ENCODE measurements at places on chromosomes 11 and 22.

DNA sequence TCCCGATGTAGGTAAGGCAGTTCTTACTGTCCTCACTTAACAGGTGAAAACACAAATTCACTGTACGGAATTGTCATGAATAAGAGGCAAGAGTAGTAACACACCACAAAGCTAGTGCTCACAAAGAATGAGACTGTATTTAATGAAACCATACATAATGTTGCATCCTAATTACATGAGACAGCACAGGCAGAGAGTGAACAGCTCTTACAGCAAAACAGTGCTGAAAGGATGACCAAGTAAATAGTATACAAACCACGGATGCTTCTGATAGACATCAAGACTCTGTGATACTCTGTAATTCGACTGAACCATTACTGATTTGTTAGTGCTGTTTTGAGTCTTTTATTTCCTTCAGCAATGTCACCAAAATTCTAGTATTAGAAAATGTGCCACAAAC, 282.3 kb downstream of the TTC28 start:
- no peak for DNase-seq

DNA sequence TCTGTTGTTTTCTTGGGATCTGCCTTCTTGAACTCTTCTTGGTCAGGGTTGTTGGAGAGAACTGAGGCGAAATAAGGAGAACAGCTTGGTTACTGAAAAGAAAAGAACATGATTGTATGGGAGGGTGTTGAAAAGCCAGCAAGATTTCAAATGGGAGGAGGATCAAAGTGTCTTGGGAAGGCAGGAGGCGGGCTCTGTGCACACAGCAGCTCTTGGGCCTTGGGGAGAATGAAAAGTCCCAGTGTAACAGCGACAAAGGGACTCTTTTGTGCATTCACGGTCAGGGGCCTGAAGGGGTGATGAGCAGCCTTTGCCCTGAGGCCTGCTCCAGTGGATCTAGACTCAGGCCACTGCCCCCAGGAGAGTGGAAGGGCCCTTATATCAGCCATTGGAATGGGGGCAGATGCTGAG, 135.4 kb downstream of the ADAMTS15 start:
- no peak for DNase-seq

DNA sequence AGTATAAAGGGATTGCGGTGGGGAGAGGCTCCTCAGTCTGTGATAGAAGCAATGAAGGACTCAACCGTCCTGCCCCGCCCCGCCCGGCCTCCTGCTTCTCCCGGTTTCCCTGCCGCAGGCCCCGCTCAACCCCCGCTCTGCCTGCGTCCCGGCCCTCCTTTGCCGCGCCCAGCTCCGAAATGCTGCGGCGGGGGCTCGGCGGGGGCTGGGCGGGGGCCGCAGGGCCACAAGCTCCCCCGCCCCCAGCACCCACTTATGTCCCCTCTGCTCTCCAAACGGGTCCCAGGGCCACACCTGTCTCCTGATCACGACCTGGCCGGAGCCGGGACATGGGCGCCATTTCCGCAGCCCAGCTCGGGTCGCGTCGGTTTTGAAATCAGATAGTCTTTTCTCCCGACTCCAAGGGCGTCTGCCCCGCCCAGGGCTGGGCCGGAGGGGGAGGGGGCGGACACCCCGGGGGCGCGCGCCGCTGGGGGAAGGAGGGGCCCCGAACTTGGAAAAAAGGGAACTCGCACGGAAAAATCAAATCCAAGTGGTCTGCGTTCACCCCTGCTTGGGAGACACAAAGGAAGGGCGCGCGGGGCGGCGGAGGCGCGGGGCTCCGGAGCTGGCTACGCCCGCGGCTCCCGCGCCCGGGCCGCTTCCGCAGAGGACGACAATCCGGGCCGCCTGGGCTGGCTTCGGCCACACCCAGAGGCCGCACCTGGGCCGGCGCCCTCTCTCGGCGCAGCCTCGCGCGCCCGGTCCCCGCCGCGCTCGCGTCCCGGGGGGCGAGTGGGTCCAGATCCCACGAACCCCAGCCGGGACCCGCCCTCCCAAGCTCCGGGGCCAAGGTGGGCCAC, 70.6 kb upstream of the EP300 start:
- DNase-seq: peak; percentile 58

GRCh38 chr22:24486501-24486921, 8.6 kb upstream of the UPB1 start:
- no peak for DNase-seq

DNA sequence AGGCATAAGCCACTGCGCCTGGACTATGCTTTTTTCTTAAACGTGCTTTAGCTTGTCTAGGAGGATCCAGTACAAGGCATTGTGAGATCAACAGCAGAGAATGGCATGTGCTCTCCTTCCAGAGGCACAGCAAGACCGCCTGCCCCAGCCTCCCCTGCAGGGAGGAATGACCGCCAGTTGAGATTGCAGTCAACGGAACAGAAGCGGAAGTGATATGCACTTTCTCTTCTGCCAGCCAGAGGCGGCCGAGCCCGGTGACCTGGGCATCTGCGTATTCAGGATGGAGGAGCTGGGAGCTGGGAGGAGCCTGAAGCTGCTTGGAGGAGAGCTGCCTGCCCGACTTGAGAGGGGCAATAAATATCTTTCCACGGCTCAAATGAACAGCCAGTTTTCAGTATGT, 243.0 kb downstream of the CTTN start:
- DNase-seq: no peak

DNA sequence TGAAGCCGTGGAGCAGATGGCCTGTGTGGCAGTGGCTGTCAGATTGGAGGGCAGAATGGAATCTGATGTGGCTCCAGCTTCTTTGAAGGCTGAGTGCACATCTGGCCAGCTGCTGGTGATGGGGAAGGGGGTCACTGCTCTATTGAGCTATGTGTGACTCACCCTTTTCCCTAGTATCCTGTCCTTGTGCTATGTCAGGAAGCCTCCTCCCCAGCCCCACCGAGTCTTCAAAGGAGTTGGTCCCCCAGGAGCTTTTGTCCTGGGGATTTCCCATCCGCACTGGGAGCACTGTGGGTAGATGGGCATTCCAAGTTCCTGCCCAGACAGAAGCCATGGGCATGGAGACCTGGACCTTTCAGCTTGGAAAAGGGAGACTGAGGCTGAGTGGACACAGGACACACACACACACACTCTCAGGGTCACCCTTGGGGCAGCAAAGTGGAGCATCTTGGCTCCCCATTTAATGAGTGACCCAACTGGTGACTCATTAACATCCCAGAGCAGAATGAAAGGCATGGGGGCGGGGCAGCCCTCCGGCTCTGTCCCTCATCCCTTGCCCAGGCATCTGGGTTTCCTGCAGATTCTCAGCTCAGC, 3.3 kb downstream of the SERPINH1 start:
- DNase-seq: no peak

GRCh38 chr11:80086496-80087055, 645.7 kb upstream of the TENM4 start:
- DNase-seq: no peak
